ENCODE measurements at places on chromosomes 2 and 18.

- no peak for DNase-seq
Measured at GRCh38 chr2:8927510-8928455, 75.7 kb downstream of the MBOAT2 start.

- no peak for DNase-seq
Measured at GRCh38 chr2:47536696-47537095, 133.7 kb downstream of the MSH2 start.

DNA sequence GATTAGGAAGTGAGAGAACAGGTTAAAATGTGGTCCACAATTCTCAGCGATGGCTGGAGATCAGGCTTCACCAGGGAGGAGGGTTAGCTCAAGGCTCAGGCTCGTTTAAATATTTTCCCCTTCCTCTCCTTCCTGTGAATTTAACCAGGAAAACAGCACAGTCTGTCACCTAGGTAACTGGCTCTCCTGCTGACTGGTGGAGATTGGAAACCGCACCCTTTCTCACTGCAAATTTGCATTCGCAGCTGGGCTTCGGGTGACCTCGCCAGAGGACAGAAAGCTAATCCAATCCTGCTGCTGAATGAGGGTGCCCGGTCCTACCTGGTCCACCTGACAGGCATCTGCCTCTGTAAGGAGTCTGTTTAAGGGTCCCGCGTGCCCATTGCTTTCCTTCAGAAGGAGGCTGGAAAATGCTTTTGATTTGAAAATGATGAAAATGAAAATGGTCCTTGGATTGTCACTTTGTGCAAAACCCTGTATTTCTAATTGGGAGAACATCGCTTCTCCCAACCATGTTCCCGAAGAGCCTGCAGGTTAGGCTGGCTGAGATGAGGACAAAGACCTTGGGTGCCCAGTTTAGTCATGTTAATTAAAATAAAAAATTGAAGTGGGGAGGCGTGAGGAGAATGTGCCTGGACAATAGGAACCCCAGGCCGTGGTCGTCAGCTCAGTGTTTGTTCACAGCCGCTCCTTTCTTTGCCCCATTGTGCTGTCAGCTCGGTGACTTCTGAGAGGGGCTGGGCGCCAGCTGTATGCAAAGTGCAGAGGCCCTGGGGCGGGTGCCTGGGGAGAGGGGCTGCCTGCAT, 43.4 kb upstream of the MTCL1 start:
- DNase-seq, result no peak

DNA sequence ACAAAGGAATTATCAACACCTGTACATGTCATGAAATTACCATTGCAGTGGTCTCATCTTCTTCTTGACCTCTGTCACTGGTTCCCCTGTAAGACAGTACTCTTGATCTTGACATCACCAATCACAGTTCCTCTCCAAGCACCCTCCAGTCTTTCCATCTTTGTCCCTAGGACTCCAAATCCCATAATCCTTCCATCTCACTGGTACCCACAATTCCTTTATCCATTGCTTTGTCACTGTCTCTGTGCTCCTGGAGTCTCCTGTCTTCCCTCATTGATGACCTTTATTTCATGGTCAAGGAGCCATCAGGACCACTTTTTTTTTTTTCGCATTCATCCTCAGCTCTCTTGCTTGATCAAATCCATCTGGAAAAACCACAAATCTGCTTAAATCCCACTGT, 56.7 kb downstream of the COL4A3 start:
- no peak for DNase-seq

DNA sequence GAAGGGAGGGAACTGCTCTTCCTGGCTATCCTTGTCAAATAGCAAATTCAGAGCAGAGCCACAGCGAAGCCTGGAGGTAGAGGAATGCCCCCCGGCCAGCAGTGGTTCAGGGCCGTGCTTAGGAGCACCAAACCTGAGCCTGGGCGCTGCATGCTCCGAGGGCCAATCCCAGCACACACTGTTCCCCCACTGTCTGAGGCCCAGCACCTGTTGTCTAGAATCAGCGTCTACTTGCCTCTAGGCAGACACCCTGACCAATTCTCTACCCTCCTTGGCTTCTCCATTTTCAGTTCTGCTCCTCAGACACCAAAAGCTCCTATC, 177.6 kb upstream of the PKDCC start:
- no peak for DNase-seq

DNA sequence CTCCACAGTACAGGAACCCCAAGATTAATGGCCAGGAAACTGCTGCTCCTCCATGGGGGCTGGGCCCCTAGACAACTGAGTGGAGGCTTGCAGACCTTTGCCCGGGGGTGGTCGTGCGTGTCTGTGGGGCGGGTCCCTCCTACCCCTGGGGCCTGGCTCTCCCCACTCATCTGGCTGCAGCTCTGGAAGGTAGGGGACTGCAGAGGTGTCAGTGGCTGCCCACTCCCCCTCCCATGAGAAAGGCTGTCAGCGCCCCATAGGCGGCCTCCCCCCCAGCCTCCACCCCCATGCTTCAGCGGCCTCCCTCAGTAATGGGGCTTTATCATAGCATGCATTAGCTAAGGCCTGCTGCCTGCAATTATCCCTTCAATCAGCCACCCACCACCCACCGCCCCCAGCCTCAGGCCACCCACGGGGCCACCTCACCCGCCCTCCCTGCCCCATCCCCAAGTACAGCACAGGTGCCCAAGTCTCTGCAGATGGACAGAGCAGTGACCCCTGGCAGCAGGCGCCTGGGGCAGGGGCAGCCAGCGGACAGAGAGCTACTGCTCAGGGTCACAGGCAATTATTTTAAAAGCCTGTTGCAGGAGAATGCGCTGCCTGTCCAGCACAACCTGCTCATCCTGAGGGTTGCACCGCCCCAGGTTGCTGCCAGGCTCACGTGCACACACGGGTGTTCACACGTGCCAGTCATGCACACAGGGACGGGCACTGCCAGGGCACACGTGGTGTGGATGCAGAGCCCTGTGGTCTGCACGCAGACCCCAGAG, 9.1 kb upstream of the ECEL1 start:
- no peak for DNase-seq

DNA sequence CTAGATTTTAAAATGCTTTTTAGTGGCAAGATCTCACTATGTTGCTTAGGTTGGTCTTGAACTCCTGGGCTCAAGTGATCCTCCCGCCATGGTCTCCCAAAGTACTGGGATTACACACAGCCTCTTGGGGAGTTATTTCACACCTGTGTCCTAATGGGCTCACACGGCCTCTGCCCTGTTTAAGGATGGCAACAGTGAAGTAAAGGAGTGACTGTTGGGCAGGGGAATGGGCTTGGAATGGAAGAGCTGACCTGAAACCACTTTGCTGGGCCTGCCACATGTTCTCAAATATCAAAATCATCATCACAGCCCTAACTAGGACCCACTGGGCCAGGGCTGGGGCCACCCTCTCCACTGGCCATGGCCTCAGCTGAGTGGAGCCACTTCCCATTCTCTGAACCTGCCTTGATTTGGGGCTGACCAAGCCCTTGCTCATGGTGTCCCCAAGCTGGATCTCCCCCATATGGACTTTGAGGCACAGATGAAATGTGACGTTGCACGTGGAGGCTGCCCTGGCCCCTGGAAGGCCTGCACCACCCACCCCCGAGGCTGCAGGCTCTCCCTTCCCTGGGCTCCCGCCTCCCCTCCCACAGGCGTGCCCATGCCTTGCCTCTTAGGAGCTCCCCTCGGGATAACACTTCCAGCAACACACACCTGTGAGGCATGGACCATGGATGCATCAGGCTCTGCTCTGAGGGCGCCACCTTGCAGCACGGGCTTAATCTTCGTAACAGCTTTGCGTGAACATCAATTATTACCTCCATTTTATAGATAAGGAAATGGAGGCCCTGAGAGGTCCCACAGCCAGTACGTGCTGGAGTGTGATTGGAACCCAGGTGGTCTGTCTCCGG, 71.8 kb upstream of the SMAD7 start:
- DNase-seq, result no peak

- no peak for DNase-seq
Measured at GRCh38 chr2:240817496-240818292, 2.3 kb downstream of the KIF1A start.

GRCh38 chr2:175156534-175156933, 11.5 kb downstream of the ATF2 start:
- no peak for DNase-seq

DNA sequence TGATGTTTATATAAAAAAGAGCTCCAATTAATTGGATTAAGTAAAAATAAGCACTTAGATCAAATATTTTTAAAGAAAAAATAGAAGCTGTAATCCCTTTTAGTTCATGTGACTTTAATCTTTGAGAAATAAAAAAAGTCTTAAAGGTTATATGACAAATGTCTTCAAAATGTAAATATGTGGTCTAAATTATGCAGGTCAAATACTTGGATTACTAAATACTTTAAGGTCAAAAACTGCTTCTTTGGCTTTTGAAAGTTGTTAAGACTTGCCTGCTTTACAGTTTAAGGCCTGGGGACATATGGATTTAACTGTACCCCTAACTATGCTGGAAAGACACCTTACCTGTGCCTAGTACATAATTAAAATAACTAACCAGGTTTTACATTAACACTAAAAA, 15.5 kb upstream of the PDK1 start:
- no peak for DNase-seq

GRCh38 chr18:74486119-74486849, 9.9 kb upstream of the CNDP2 start:
- DNase-seq, result no peak

DNA sequence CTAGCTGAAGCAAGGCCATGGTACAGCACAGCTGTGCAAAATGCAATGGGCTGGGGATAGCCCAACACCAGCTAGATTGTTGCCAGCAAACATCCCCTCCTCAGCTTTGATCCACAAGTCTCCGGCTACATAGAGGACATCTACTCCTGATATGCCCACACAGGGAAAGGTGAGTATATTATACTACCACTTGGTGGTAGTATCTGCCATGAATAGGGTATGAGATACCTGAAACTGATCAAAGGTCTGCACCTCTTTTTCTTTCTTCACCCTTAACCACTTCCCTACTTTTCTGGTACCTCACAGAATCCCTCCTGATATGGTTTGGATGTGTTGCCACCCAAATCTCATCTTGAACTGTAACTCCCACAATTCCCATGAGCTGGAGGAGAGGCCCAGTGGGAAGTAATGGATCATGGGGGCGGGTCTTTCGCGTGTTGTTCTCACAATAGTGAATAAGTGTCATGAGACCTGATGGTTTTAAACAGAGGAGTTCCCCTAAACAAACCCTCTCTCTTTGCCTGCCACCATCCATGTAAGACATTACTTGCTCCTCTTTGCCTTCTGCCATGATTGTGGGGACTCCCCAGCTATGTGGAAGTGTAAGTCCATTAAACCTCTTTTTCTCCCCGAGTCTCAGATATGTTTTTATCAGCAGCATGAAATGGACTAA, 279.6 kb downstream of the TXNL1 start:
- DNase-seq, result no peak

- DNase-seq, result no peak
Measured at GRCh38 chr2:31973665-31974064, 37.1 kb downstream of the MEMO1 start.

GRCh38 chr2:46835520-46835919, 80.1 kb downstream of the MCFD2 start:
- no peak for DNase-seq

DNA sequence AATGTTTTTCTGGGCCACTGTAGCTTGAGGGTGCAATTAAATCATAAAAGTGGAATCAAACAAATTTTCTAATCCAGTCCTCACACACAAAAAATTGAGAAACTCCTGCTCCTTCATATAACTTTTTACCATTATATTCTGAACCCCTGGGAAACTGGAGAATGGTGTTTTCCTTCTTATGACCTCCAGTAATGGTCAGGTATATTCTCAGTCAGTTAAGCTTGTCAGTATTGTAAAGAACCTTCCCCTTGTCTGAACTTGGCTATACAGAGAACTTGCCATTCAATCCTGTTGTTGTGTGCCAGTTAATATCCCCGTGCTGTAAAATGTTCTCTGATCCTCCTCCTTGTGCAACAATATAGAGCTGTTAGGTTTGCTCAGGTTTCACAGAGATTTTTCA, 39.5 kb downstream of the ZNF804A start:
- DNase-seq, result no peak

DNA sequence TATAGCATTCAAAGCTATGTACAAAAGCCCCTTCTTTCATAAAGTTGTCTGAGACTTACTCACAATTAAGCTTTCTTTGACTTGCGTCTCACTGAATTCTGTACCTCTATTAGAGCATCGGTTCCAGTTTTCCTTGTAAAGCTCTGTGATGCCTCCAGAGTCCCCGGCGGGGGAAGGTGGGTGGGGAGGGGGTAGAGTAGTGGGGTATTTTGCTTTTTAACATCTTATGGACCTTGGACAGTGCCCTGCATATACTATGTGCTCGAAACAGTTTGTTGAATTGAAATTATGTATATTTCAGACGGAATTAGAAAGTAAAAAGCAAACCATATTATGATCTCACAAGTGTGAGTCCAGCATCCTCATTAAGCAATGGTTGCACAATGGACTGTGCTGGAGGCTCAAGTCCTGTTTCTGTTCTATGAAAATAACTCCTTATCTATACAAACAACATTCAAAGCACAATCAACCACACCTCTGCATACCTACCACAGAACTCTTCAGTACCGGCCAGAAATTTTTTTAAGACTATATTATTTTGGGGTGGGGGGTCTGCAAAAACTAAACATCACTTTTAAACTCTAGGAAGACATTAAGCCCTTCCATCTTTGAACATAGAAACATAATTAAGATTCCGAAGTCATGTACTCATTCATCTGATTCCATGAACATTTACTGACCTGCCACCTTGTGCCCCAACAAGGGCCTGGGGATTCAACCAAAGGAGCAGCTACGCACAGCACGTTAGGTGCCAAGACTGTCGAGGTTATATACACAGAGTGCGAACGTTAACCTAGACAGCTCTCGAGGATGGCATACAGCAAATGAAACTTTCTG, 908 bp downstream of the STAT1 start:
- DNase-seq, result no peak

Measured in cortex of kidney (tissue), 1 donor.